ENCODE measurements at places on chromosomes 12 and 14.

- DNase-seq, result no peak
These were observed 8.8 kb upstream of the ZNF268 start for GRCh38 chr12:133172491-133172890.

DNA sequence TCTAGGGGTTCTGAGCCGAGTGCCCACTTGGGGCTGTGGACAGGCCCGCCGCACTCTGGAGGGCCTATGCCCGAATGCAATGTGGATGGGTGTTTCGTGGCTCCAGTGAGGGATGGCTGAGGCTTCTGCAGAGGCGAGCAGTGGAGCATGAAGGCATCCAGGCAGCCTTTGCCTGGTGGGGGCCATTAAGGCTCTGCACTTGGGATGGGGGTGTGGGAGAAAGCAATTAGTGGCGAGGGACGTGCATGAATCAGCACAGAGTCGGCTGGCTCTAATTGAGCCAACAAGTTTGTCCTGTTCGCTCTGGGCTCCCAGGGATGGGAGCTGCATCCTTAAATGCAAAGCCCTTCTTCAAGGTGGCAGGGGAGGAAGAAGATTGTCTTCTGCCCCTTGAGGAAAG, 346.9 kb upstream of the FKBP4 start:
- DNase-seq, result no peak

GRCh38 chr14:52473557-52473956, 78.7 kb downstream of the TXNDC16 start:
- no peak for DNase-seq

- DNase-seq, result no peak
These were observed 144.3 kb downstream of the NTS start for GRCh38 chr12:86018361-86018760.

GRCh38 chr14:33026850-33027430, 88.3 kb downstream of the NPAS3 start:
- no peak for DNase-seq

DNA sequence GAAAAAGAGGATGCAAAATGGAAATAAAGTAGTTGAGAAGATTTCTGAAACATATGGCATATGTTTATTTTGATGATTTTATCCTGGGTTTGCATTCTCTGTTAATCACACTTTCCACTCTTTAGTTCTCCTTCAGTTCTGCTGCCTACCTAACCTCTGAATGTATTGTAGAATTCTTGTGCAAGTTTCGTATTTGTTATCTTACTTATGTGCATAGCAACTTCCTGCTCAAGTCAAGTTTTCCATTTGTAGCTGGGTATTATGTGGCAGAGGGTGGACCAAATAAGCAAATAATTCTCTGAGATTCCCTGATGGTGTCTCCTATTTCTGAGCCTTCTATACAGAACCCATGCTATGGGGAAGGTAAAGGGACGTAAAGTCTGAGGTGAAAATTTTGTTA, 381.6 kb downstream of the FOXG1 start:
- no peak for DNase-seq

- DNase-seq, result no peak
These were observed 127.9 kb downstream of the INSM2 start for GRCh38 chr14:35661875-35662274.

DNA sequence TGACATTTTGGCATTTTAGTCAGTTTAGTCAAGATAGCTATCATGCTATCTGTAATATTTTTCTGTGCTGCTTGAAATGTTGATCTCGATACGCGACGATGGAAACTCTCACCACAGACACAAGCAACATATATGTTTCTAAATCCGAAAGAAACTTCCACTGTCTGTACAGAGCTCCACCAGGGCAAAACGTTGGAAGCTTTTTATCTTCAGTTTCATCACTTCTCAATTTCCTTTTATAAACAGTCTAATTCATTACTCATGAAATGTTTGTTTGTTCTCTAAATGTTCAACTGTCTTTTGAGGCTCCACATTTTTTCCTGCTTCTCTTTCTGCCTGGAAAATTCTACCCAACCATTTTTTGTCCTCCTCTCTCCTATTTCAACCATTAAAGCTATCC, 737.6 kb downstream of the SLC16A7 start:
- DNase-seq, result no peak

GRCh38 chr14:24339284-24340151, at the start of gene RIPK3:
Gene RIPK3, minus strand, starts transcription at chr14:24339991. Its CDS starts 165 bp downstream, at chr14:24339826.
- peak; percentile 82 for DNase-seq

GRCh38 chr14:42110167-42110566, 503.5 kb downstream of the LRFN5 start:
- DNase-seq, result no peak

DNA sequence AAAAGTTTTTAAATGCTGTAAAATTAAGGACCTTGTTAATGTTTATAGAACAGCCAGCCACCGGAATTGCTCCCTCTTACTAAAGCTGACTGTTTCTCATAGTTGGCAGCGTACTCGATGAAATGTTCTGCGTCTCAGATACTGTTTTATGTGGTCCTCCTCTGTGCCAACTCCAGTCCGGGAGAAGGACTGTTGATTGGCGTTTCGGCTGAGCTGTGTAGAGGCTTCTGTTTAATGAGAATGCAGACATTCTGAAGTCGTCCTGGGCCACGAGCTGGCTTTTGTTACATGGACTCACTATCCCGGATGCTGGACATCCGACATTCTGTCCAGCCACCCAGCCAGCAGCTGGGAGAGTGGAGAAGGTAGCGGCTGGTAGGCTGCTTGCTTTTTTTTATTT, 75.4 kb downstream of the WDR20 start:
- DNase-seq, result no peak

GRCh38 chr14:68535404-68536017, 257.4 kb downstream of the ZFP36L1 start:
- DNase-seq, result no peak

DNA sequence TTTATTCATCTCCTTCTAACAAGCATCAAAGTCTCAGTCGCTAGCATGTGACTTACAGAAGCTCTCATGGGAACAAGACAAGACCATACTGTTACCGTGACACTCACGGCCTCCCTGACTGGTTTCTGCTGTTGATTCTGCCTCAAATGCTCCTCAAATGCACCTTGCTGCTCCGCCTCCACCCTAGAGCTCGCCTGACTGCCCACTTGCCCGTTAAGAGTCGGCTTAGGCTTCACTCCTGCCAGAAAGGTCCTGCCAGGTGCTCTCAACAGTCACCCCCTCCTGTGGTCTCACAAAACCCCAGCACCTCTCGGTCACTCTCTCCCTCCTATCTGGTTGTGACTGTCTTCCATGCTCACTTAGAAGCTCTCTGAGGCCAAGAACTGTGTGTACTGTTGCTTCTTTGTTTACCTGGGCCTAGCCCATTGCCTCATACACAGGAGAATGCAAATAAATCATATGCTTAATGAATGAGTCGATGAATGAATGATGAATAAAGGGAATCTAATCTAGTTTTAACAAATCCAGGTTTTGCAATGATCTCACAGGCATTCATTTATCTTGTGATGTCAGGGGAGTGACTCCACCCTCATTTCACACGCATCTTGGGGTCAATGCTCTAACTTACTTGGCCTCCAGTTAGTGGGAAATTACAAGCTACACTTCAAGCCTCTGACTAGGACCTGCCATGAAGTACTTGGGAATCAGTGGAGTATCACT, 41.3 kb downstream of the SSH1 start:
- DNase-seq, result no peak

DNA sequence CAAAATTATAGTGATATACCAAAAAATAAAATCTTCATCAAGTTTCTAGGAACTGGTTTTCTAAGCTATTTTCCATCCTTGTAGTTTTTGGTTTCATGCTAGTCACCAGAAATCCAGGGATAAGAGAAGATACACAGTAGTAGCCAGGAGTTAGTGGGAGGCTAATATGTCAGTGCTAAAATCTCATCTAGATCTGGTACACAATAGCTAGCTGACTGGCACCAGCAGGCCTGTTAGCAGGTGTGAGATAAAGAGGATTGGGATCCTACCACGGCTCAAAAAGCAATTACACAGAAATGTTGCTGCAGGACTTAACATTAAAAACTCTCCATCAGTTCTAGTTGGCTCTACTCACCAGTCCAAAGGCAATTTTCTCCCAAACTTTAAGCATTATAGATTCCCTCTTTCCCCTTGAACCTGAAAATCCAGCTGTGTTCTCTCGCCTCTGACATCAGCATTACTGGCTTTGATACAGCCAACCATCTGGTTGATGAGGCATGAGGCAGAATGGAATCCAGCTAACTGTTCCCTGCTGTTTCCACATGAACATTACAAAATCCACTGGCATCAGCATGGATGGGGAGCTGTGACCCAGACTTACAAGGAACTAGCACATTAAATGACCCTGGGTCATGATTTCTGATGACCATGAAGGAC, 41.8 kb upstream of the CCDC196 start:
- no peak for DNase-seq

DNA sequence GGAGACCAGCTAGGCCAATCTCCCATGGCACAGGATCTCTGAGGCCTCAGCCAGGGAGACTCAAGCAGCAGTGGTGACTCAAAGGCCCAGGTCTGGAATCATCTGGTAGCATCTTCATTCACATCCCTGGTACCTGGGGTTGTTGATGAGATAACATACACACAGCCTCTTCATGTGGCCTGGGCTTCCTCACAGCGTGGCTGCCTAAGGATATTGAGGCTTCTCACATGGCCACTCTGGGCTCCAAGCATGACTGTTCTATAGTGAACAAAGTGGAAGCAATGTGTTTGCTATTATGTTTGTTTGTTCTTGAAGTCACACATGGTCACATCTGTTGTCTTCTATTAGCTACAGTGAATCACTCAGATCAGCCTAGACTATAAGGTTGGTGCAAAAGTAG, 584.1 kb downstream of the VRK1 start:
- no peak for DNase-seq

DNA sequence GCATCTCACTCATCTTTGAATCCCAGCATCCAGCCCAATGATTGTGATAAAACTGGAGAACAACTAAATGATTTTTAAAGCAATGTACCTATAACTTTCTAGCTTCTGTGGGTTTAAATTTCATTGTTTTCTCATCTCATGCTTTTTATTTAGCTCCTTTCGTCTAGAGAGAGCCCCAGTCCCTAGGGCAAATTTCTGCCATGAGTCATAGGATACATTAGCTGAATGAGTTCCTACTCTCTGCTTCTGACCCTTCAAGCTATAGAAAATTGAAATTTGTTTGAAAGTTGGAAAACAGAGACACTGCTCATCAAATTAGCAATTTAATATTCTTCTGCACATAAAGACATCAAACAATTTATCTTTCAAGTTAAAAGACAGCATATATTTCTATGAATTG, 113.9 kb downstream of the KIF21A start:
- no peak for DNase-seq

GRCh38 chr12:15728118-15728598, 61.0 kb downstream of the EPS8 start:
- no peak for DNase-seq

GRCh38 chr12:115335048-115335447, 651.1 kb upstream of the TBX3 start:
- DNase-seq, result no peak

DNA sequence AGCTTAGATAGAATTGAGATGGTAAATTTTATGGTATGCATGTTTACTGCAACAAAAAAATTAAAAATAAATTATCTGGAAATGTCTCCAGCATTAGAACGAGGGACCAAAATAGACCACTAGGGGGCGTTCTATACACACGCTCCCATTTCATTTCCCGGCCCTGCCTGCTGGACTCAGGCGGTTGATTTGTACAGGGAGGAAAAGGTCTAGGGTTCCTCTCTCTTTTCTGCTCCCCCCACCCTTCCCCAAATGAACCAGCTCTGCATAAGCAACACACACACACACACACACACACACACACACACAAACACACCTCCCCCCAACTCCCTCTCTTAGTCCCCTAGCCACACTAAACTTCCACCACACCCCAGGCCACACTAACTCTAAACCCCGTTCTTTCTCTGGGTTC, 7.8 kb upstream of the DTX1 start:
- DNase-seq, result peak; percentile 72

DNA sequence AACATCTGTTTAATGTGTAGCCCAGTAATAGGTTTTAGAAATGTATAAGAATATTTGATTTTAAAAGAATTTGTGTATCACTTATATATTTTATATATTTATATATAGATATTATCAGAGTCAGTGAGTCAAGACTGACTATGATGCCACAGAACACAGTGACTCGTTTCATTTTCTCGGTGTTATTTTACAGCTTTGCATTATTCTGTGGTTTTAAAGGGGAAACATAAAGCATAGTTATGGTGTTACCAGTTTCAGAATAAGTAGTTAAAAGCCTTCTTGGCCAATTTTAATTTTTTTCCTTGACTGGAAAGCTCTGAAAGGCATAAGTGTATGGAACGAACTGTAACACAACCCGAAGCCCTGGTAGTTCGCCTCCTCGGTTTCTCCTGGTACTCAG, 91.0 kb downstream of the GRIP1 start:
- DNase-seq, result no peak

- DNase-seq, result no peak
These were observed 4.7 kb downstream of the MDM2 start for GRCh38 chr12:68812553-68813241.

- DNase-seq, result no peak
These were observed 6.6 kb downstream of the ANKS1B start for GRCh38 chr12:99978152-99978551.

GRCh38 chr14:82935691-82936090, 1402.0 kb upstream of the SEL1L start:
- no peak for DNase-seq

GRCh38 chr12:50505675-50506530, 1.1 kb downstream of the DIP2B start:
- no peak for DNase-seq

GRCh38 chr12:38053655-38054464, 262.7 kb upstream of the ALG10B start:
- DNase-seq, result peak; percentile 7

GRCh38 chr14:55122440-55122986, 6.5 kb upstream of the LGALS3 start:
- DNase-seq, result no peak

GRCh38 chr14:99728231-99728920, 44.3 kb downstream of the CYP46A1 start:
- no peak for DNase-seq

DNA sequence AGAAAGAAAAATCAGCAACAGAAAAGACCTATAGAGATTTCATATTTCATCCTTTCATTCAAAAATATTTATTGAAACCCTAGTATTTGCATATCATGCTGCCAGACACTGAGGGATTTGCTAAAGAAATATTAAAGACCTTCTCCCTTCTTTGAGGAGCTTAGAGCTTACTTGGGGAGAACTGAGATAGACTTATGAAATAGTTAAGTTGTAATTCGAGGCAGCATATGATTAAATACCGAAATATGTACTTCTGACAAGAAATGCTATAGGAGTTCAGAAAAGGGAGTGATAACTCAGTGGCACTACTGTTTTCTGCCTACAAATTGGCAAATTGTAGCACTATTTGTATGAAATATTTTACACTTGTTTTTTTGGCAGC, 59.1 kb downstream of the PLXNC1 start:
- DNase-seq, result no peak

GRCh38 chr12:41656454-41656853, 468.3 kb downstream of the PDZRN4 start:
- DNase-seq, result no peak

- no peak for DNase-seq
These were observed 4.9 kb downstream of the CDC42BPB start for GRCh38 chr14:103052407-103052806.

- DNase-seq, result no peak
These were observed 1330.4 kb downstream of the SLC16A7 start for GRCh38 chr12:60926256-60926655.

Data from stimulated activated CD4-positive, alpha-beta T cell treated with anti-CD3 and anti-CD28 coated beads, Interleukin-15, amount 100 ng/mL, for 24 hours (primary cell).